ENCODE measurements at places on chromosomes 3 and 15.

- no peak overlapping the region for H3K4me3 ChIP-seq
- H3K36me3 ChIP-seq: no peaks in the 10 kb centered on the region
- no peaks in the 10 kb centered on the region for H3K4me1 ChIP-seq
- no peak overlapping the region for H3K27ac ChIP-seq
Measured at GRCh38 chr15:95277266-95277665, 1045.9 kb downstream of the MCTP2 start.

- no peaks in the 10 kb centered on the region for H3K4me1 ChIP-seq
- no peak for DNase-seq
- no peak overlapping the region for H3K27ac ChIP-seq
- H3K4me3 ChIP-seq: no peak overlapping the region
Measured at GRCh38 chr15:74010929-74011540, 16.5 kb downstream of the PML start.

DNA sequence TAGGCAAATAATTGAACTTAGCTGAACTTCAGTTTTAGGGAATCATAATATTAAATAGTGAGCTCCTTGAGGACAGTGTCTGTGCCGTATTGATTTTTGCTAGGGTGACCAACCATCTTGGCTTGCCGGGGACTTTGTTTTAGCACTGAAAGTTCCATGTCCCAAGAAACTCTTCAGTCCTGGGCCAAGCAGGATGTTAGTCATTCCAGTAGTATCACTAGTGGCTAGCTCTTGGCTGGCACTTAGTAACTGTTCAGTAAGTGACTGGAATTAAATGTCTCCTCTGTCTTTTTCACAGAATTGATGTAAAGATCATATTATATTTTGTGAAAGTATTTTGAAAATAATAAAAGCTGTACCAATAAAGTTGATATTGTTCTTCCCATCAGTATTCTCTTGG is 42.3 kb downstream of the RSRC1 start:
- peaks cover 29% of the 10 kb centered on the region for H3K36me3 ChIP-seq
- H3K4me3 ChIP-seq: no peak overlapping the region
- H3K27ac ChIP-seq: no peak overlapping the region
- H3K27me3 ChIP-seq: no peaks in the 10 kb centered on the region

- no peaks in the 10 kb centered on the region for H3K27me3 ChIP-seq
- no peak for DNase-seq
- no peak overlapping the region for H3K27ac ChIP-seq
- no peak overlapping the region for H3K4me3 ChIP-seq
Measured at GRCh38 chr3:8899876-8900460, 63.3 kb downstream of the RAD18 start.

- H3K27ac ChIP-seq: no peak overlapping the region
- H3K27me3 ChIP-seq: peaks cover 9% of the 10 kb centered on the region
Measured at GRCh38 chr15:89358435-89358754, 23.8 kb upstream of the POLG start.

DNA sequence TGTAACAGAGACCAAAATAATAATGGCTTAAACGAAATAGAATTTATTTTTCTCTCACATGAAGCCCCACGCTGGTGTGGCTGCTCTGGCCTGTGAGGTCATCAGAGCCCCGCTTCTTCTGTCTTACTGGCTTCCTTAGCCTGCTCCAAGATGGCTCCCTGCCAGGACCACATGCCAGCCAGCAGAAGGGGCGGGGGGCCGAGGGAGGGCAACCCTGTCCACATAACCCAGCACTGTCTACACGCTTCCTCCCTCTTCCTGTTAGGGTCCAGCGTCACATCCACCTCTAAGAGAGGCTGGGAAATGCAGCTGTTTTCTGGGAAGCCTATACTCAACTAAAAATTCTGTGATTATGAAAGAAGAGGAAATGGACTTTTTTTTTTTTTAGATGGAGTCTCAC is 107.9 kb upstream of the DLG1 start:
- no peak overlapping the region for H3K4me3 ChIP-seq
- DNase-seq: no peak
- no peaks in the 10 kb centered on the region for H3K36me3 ChIP-seq
- H3K4me1 ChIP-seq: no peaks in the 10 kb centered on the region
- no peak overlapping the region for H3K27ac ChIP-seq

GRCh38 chr3:124896824-124897526 is 9.8 kb upstream of the ITGB5 start:
- H3K27me3 ChIP-seq: no peaks in the 10 kb centered on the region
- peaks cover 9% of the 10 kb centered on the region for H3K4me1 ChIP-seq
- H3K36me3 ChIP-seq: no peaks in the 10 kb centered on the region
- no peak for DNase-seq

- H3K36me3 ChIP-seq: no peaks in the 10 kb centered on the region
- H3K27ac ChIP-seq: no peak overlapping the region
- H3K4me1 ChIP-seq: no peaks in the 10 kb centered on the region
- no peak for DNase-seq
- H3K27me3 ChIP-seq: no peaks in the 10 kb centered on the region
Measured at GRCh38 chr3:194386066-194386465, 13.0 kb downstream of the GP5 start.

DNA sequence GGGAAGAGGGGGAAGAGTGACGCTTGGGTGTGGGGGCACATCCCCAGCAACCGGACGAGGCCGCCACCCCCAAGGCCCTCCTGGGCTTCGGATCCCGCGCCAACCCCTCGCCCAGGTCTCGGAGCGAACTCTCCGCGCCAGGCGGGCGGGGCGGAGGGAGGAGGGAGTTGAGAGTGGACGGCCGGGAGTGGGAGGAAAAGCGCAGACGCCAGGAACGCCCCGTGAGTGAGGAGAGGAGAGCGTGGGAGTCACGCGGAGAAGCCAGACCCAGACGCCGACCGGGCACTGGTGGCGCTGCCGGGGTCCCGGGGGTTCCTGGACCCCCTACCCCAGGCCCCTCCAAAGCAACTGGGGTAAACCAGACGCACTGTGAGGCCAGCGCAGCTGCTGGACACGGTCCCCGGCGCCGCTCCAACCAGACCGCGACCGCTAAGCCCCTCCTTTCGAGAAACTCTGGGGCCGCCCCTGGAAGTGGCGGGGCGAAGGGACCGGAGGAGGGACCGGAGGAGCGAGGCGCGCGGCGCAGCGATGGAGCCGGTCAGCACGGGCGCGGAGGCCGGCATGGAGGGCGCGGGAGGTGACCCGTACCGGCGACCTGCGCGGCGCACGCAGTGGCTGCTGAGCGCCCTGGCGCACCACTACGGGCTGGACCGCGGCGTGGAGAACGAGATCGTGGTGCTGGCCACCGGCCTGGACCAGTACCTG is at the start of gene EFCC1:
Gene EFCC1 (plus strand): TSS at position 204 of the 705 bp plus-strand sequence. CDS start 325 bp downstream, at position 529.
- no peak for DNase-seq
- H3K27ac ChIP-seq: peak within 1 kb of the TSS; percentile 89
- no peak within 1 kb of the TSS for H3K4me3 ChIP-seq
- no peaks in the 10 kb centered on the region for H3K36me3 ChIP-seq

GRCh38 chr15:84681831-84682230 is 23.8 kb upstream of the NMB start:
- DNase-seq: no peak
- no peak overlapping the region for H3K27ac ChIP-seq
- peaks cover 33% of the 10 kb centered on the region for H3K36me3 ChIP-seq
- H3K4me1 ChIP-seq: no peaks in the 10 kb centered on the region
- no peak overlapping the region for H3K4me3 ChIP-seq

DNA sequence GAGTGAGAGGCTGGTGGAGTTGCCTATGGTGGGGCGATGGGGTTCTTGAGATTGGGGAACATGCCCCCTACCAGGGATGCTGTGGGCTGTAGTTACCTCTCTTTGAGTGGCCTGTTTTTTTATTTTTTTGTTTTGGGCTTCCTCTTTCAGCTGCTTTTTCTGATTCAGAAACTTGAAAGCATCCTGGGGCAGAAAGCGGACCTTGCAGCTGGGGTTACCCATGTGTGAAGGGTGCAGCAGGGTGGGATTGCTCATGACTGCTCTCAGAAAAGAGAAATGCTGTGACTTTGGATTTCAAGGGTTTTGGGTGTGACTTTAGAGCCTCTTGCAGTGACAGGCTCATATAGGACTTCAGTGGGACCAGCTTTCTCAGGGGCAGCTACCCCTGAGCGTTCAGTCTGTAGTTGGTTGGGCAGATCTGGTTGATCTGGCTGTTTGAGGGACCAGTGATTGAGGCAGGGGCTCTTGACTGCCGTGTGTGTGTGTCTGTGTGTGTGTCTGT is 1.8 kb downstream of the LIMD1 start:
- peak overlapping the region; percentile 84 for H3K27ac ChIP-seq
- no peaks in the 10 kb centered on the region for H3K27me3 ChIP-seq
- H3K4me1 ChIP-seq: peaks cover 82% of the 10 kb centered on the region
- peaks cover 45% of the 10 kb centered on the region for H3K36me3 ChIP-seq

DNA sequence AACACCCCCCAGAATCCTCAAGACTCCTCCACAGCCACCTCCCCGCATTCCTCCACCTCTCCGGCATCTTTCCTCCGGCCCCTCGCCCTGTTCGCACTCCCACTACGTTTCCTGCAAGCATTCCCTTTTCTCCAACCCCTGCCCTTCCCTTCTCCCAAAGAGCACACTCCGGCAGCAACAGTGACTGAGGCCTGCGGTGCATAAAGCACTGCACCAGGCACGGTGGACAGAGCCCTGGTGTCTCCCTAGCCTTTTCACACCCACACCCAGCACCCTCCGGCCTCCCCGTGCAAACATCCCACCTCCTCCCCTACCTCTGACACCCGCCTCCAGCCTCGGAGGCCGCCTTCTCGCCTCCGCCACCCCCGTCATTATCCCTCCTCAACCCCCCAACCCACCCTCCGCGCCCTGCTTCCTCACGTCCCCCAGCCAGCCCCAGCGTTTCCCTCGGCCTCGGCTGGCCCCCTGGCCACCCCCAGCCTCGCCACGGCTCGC is 577 bp downstream of the ZNF148 start:
- peak overlapping the region; percentile 93 for H3K4me3 ChIP-seq
- no peaks in the 10 kb centered on the region for H3K27me3 ChIP-seq
- DNase-seq: peak; percentile 60
- H3K4me1 ChIP-seq: peaks cover 37% of the 10 kb centered on the region
- peak overlapping the region; percentile 84 for H3K27ac ChIP-seq

DNA sequence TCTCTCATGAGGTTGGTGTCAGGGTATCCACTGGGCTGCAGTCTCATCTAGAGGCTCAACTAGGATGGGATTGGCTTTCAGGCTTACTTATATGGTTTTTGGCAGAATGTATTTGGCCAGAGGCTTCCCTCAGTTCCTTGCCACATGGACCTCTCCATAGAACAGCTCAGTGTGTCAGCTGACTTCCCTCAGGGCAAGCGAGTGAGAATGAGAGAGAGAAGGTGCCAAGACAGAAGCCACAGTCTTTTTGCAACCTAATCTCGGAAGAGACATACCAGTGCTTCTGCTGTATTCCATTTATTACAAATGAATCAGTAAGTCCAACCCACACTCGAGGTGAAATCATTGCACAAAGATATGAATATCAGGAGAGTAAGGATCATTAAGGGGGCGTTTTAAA is 129.2 kb downstream of the CCNL1 start:
- H3K4me3 ChIP-seq: no peak overlapping the region
- no peak overlapping the region for H3K27ac ChIP-seq
- H3K4me1 ChIP-seq: no peaks in the 10 kb centered on the region
- no peaks in the 10 kb centered on the region for H3K36me3 ChIP-seq
- no peak for DNase-seq
- H3K27me3 ChIP-seq: peaks cover 5% of the 10 kb centered on the region

DNA sequence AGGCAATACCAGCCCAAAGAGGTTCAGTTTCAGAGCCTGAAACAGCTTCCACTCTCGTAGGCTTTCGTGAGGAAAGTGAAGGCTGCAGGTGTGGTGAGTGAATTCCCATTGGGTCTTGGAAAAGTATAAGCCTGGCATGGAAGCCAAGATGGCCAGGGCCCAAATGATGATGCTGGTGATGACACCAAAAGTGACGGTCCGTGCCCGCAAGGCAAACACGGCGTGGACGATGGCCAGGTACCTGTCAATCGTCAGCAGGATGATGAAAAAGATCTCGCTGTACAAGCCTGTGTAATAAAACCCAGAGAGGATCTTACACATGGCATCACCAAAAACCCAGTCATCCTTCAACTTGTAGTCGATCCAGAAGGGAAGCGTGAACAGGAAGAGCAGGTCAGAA is 4.4 kb downstream of the CCR1 start:
- H3K4me1 ChIP-seq: peaks cover 13% of the 10 kb centered on the region
- H3K4me3 ChIP-seq: no peak overlapping the region
- no peak overlapping the region for H3K27ac ChIP-seq
- H3K27me3 ChIP-seq: no peaks in the 10 kb centered on the region
- no peak for DNase-seq
- H3K36me3 ChIP-seq: no peaks in the 10 kb centered on the region

GRCh38 chr15:95840004-95840403 is 490.5 kb upstream of the NR2F2 start:
- peaks cover 40% of the 10 kb centered on the region for H3K4me1 ChIP-seq
- no peak for DNase-seq
- H3K4me3 ChIP-seq: no peak overlapping the region
- H3K36me3 ChIP-seq: no peaks in the 10 kb centered on the region

GRCh38 chr3:69890084-69890483 is 109.4 kb upstream of the SAMMSON start:
- H3K27ac ChIP-seq: no peak overlapping the region
- no peaks in the 10 kb centered on the region for H3K4me1 ChIP-seq
- no peak for DNase-seq

DNA sequence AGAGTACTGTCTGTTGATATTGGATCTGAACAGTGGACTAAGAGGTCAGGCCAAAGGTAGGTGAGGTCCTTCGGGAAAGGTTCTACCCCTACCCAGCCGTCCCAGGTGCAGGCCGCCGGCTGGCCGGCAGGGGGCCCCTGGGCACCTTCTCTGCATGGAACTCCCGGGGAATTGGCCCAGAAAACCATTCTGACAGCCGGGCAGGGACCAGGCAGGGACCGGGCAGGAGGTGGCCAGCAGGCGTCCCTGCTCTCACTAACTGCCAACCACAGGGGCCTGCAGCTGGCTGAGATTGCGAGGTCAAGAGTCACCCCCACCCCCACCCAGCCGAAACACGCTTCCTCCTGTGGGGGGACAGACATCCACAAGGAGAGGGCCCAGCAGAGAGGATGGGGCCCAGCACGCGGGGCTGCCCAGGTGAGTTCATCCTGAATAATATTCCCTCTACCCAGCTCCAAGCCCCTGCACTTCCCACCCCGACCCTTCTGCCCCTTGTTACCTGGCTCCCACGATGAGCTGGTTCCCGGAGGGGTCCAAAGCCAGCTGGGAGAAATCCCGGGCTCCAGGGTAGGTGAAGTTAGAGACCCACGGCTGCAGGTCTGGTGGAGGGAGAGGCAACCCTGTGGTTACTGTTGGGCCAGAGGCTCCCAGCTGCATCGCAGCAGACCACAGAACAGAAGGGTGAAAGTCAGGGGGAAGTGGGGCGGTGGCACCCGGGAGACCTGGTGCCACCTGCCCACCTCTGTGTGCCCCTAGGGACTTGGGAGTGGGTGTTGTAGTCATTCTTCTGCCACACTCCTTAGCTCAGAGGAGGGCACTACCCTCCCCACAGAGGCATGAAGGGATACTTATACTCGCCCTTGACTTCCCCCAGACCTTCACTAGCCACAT is 84.4 kb downstream of the SEMA5B start:
- H3K4me1 ChIP-seq: no peaks in the 10 kb centered on the region
- no peaks in the 10 kb centered on the region for H3K27me3 ChIP-seq
- no peak overlapping the region for H3K27ac ChIP-seq
- H3K4me3 ChIP-seq: no peak overlapping the region

- no peak overlapping the region for H3K4me3 ChIP-seq
- H3K27me3 ChIP-seq: no peaks in the 10 kb centered on the region
- no peaks in the 10 kb centered on the region for H3K36me3 ChIP-seq
- H3K4me1 ChIP-seq: no peaks in the 10 kb centered on the region
Measured at GRCh38 chr3:82423268-82424030, 662.0 kb upstream of the GBE1 start.
